CD14-positive monocyte (primary cell): ENCODE measurements at places on chromosomes 16 and 17.

GRCh38 chr16:76607317-76607716, 330.1 kb downstream of the CNTNAP4 start:
- DNase-seq, result no peak

DNA sequence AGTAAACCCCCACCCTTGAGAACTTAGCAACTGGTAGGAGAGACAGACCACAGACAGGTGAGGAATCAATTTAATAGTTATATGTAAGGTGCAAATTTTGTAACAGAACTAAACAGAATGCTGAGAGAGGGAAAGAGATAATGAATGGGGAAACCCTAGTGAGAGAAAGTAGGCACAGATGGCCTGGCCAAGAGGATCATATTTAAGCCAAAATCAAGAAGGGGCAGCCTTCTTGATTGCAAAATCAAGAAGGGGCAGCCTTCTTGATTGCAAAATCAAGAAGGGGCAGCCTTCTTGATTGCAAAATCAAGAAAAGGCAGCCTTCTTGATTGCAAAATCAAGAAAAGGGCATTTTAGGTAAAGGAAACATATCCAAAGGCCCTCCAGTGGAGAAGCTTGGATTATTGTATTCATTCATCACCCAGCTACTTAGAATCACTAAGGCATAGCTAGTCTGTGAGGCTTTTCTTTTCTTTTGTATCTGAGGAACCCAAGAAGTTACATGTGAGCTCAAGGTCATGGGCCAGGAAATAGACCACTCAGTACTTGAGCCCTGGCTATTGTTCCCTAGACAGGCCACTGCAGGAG, 190.6 kb downstream of the CYLD start:
- DNase-seq, result no peak

- no peak for DNase-seq
Observed at GRCh38 chr16:54240271-54241129, 46.1 kb downstream of the IRX3 start.

- DNase-seq, result no peak
Observed at GRCh38 chr17:44928950-44929720, 13.8 kb upstream of the GFAP start.

GRCh38 chr16:6548507-6548906, 784.1 kb upstream of the RBFOX1 start:
- no peak for DNase-seq

- no peak for DNase-seq
Observed at GRCh38 chr17:78472035-78472905, 93.8 kb downstream of the PGS1 start.

DNA sequence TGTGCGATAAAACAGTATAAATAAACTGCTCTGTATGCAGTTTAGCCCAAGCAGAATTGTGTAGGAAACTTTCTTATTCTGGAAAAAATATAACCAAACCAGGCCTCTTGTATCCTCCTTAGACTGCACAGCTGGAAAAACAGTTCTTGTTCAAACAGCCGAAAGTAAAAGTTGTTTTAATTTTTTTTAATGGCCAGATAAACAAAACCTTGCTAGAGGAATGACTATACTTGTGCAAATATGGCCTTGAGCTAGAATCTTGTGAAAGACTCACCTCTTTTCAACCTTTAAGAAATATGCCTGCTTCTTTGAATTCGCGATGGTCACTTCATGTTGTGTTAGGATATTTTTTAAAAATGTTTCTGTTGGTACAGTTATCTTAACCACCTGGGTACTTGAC, 114.5 kb upstream of the MAF start:
- no peak for DNase-seq

GRCh38 chr16:22397464-22397863, 23.0 kb upstream of the CDR2 start:
- no peak for DNase-seq

DNA sequence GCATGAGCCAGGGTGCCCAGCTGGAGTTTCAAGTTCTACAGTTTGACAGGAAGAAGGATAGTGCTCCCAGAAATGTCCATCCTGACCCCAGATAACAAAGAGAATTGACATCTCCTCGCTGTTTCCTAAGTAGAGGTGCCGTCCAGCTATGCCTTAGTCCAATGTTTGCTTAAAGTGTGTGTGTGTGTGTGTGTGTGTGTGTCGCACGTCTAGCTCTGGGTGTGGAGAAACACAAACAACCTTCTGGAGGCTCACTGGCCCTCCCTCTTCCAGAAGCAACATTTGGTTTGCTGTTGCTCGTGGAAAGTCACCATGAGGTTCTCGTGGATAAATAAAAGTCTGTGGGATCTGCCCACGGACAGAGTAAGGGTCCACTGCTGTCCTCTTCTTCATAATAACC, 22.1 kb downstream of the EMP2 start:
- no peak for DNase-seq

DNA sequence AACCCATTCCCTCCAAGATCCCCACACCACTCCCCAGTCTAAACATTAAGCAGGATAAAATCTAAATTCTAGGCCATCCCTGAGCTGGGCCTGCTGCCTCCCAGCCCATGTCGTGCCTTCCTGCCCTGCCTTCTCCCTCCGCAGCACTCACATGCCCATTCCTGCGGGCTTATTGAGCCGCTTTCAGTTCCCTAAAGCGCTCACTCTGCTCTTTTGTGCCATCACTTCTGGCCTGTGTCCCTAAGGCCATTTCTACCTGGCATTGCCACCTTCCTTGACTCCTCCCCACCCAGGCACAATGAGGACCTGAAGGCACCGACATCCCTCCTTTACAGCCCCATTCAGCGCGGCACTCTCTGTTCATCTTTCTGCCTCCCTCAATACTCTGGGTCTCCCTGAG, 13.0 kb upstream of the RAB5C start:
- peak; percentile 57 for DNase-seq

GRCh38 chr16:10039220-10040096, 142.8 kb downstream of the GRIN2A start:
- DNase-seq, result no peak

GRCh38 chr17:80885947-80886582, 105.6 kb upstream of the CHMP6 start:
- peak; percentile 24 for DNase-seq

GRCh38 chr16:79061181-79061580, 539.4 kb downstream of the MAF start:
- no peak for DNase-seq

- DNase-seq, result no peak
Observed at GRCh38 chr16:81702506-81702905, 76.6 kb upstream of the PLCG2 start.
